ENCODE measurements at places on chromosomes 7 and 10. TPM values are rescaled to one million over a fixed set of nuclear protein-coding genes. Genes with fewer than 3 reads are reported as not detected.

The ZNF488 gene
- under 0.01 TPM for total RNA-seq

The CHST3 gene
- total RNA-seq: 7.0 TPM

The GJD4 gene
- total RNA-seq: not detected

The SLC16A9 gene
- total RNA-seq: 0.05 TPM

The ABCB4 gene
- 0.14 TPM for total RNA-seq

The GNAT3 gene
- total RNA-seq: not detected

The FGL2 gene
- total RNA-seq: 0.17 TPM

The NPC1L1 gene
- total RNA-seq: not detected

The FOXK1 gene
- 37.7 TPM for total RNA-seq

- no peak for DNase-seq
Observed at GRCh38 chr10:80512031-80512526, 25.6 kb upstream of the SH2D4B start.

- DNase-seq: peak; percentile 30
Observed at GRCh38 chr10:55631071-55631654, 729.9 kb downstream of the ZWINT start.

GRCh38 chr7:28903730-28904577 lies 54.2 kb downstream of the TRIL start:
- DNase-seq: no peak

GRCh38 chr10:5666841-5667630 lies 641 bp upstream of the ASB13 start:
- DNase-seq: peak; percentile 38

DNA sequence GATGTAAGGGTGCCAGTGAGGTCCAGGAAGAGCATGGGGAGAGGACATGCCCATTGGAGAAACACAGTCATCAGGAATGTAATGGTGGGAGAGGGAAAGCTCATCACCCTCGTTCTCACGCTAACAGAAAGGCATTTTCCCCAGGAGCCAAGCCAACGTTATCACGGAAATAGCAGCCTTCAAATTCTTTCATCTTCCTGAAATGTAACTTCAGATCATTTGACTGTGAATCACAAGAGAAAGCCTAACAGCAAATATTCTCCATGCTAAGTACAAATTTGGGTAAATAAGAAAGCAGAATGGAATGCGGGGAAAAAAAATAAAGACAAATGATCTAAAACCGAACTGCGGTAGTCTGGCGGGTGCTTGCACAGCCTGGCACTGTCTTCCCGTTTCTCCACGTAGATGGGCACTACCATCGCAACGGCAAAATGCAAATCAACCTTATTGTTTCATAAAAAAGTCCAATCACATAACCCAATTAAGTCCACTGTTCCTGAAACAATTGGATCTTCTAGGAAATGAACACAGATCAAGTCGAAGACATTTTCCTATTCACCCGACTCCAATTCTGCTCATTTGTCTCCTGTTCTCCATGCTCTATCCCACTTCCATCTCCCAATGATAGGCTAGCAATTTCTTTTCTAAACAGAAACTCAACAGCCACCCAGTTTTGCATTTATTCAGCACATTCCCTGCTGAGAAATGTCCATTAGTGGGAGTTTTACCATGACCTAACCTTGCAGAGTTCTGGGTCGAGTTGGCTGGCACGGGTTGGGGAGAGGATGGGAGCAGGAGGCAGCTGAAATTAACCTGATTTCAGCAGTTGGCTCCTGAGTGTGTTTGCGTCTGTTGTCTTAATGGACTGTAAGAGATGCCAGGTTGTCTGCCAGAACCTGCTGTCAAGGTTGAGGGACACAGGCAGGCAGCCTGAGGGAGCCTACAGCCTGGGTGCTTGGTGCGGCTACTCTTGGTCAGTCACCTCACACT lies 74.6 kb upstream of the FRMD4A start:
- peak; percentile 71 for DNase-seq

GRCh38 chr10:70458329-70459060 lies 17.0 kb upstream of the NODAL start:
- DNase-seq: peak; percentile 84

GRCh38 chr7:28104811-28105210 lies 75.8 kb downstream of the JAZF1 start:
- no peak for DNase-seq

- DNase-seq: peak; percentile 41
Observed at GRCh38 chr7:135670179-135670578, 7.9 kb downstream of the STMP1 start.

DNA sequence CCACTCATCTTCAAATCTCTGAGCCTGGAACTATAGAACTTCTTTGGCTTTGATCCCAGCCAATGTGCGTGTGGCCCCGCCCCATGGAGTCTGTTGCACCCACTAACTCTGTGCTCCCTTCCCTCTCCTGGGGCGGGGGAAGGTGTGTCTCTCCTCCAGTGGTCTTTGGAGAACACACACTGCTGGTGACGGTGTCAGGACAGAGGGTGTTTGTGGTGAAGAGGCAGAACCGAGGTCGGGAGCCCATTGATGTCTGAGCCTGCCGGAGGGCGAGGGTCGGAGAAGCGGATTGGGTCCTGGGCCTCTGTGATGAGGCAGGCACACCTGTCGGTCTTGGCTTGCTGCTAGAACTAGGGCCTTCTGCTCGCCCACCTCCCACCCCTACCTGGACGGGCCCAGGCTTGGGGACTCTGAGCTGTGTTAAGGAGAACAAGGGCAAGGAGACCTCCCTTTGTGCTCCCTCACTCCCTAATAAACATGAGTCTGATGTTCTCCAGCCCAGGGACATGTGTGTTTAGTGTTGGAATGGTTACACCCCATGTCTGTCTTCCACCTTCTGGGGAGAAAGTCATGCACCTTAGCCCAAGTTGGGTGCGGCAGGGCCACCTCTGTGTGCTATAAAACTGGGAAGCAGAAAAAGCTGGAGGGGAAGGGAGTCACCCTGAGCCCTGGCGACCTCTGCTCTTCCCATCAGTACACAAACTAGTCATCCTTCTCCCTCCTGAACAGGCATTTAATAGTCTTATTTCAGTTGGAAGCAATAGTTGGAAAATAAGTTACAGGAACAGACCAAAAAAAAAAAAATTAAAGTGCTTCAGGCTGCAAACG lies 4.6 kb downstream of the TRAPPC14 start:
- DNase-seq: no peak

GRCh38 chr10:50527442-50528043 lies 96.2 kb downstream of the SGMS1 start:
- DNase-seq: no peak

DNA sequence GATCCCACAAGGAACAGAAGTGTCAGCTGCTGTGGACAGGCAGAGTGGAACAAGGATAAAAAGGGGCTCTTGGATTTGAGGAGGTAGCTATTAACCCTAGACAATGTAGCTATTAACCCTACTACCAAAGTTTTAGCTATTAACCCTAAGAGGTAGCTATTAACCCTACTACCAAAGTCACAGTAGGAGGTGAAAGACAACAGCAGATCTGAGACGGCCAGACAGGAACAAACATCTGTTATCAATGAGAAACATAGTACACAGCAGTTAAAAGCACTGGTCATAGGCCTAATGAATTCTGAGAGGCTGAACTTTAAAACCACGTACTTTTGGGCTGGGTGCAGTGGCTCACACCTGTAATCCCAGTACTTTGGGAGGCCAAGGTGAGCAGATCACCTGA lies 11.9 kb downstream of the ERCC6 start:
- no peak for DNase-seq

- DNase-seq: peak; percentile 68
Observed at GRCh38 chr10:79243181-79244067, 103.8 kb upstream of the PPIF start.

DNA sequence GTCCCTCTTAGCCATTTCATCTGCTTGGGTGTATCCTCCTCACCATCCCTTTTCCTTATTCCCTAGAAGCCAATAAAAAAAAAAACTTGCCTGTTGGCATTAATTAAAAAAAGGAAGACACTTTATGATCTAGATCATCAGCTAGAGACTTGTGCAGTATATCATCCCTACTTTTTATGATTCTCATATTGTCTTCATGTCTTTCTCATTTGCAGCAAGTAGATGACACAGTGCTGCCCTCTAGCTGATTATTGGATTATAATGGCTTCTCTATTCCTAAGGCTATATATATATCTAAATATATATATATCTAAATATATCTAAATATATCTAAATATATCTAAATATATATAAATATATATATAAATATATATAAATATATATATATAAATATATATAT lies 272.4 kb upstream of the LRGUK start:
- DNase-seq: peak; percentile 72

GRCh38 chr10:27646604-27647175 lies 98.9 kb downstream of the MKX start:
- DNase-seq: no peak

GRCh38 chr7:81186691-81187090 lies 267.8 kb upstream of the SEMA3C start:
- DNase-seq: no peak

- no peak for DNase-seq
Observed at GRCh38 chr7:118872568-118872967, 648.1 kb downstream of the ANKRD7 start.

GRCh38 chr10:101818872-101819633 lies 809 bp upstream of the OGA start:
- DNase-seq: no peak

GRCh38 chr7:25861601-25862260 lies 290.3 kb upstream of the NFE2L3 start:
- DNase-seq: no peak

DNA sequence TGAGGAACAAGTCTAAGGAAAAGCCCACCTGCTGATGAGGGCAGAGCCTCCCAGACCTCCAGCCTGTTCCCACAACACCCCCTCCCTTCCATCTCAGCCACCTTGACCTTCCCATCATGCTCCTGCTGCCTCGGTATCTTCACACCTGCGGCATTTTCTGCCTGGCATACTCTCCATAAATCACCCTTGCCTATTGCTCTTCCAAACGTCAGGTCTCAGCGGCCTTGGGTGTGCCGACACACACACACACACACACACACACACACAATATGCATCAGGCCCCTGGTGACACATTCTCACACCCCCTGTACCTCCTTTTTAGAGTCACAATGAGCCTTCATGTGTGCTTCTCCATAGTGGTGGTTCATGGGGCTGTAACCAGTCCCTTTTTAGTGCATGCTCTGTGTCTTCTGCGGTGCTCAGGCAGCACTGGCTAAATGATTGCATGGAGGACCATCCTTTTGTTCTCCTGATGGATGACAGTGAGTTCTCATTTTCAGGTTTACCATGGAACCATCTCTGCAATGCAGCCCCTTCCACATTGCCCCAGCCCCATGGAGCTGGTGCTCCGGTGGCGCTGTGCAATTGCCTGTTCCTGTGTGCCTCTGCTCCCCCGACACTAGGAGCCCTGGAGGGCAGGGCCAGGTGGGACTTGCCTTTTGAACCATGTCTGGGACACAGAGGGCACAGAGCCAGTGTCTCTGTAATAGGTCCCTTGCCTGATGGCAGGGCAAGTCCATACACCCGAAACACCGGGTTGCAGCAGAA lies 4.5 kb downstream of the ADIRF start:
- no peak for DNase-seq

- DNase-seq: no peak
Observed at GRCh38 chr7:101960985-101961708, 143.7 kb downstream of the CUX1 start.

GRCh38 chr10:124911124-124912067 lies 30.5 kb upstream of the ZRANB1 start:
- no peak for DNase-seq

- no peak for DNase-seq
Observed at GRCh38 chr7:44541876-44542610, 913 bp upstream of the NPC1L1 start.

DNA sequence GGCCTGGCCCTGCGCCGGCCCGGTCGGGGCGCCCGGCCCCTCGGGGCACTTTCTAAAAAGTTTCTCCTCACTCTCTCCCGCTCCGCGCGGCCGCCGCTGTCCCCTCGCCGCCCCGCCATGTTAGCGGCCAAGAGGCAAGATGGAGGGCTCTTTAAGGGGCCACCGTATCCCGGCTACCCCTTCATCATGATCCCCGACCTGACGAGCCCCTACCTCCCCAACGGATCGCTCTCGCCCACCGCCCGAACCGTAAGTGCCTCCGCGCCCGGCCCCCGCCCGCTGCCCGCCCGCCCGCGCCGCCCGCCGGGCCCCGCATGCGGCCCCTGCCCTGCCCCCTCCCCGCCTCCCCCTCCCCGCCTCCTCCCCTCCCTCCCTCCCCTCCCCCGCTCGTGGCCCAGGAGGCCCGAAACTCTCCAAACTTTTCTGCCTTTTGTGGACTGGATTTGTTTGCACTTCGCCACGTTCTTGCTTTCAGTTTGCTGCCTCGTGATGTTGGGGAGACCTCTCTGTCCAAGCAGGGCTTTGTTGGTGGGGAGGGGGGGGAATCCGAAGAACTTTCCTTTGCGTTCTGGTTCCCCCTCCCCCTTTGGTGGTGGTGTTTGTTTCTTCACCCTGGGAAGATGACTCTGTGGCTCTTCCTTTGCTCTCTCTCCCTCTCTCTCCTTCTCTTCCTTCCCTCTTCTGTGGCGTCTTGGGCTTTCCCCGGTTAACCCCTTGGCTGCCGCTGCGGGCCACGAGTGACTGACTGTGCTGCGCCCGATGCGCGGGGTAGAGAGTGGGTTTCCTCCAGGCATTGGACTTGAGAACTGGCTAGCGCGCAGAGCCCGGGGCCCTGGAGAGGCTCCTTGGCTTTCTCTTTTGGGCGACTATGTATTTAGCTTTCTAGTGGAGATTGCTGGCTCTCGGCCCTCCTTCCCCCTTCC lies 1.6 kb downstream of the TCF7L2 start:
- peak; percentile 68 for DNase-seq

- no peak for DNase-seq
Observed at GRCh38 chr7:20797042-20797461, 10.4 kb upstream of the SP8 start.
